Fibroblast of skin of scalp (primary cell): ENCODE measurements at places on chromosomes 3 and 15.

- DNase-seq, result no peak
Observed at GRCh38 chr15:95520511-95520910, 810.0 kb upstream of the NR2F2 start.

DNA sequence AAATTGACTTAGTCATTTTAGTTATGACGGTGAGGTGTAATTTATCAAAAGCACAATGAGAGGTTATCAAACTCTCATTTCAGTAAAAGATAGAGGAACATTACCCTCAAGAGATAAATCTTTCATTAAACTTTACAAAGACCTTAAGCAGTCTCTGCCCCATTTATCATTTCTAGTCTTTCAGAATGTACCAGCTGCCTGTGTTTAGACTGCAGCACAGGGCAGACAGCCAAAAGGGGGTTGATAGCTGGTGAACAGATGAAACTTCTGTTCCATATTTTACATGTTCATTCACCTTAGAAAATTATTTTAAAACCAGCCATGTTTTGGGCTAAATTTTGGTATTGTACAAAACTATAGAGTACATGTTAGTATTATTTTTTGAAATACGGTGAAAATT is 514.6 kb upstream of the CNTN3 start:
- DNase-seq, result no peak

- DNase-seq, result peak; percentile 60
Observed at GRCh38 chr15:89002281-89002761, 85.9 kb upstream of the ABHD2 start.

DNA sequence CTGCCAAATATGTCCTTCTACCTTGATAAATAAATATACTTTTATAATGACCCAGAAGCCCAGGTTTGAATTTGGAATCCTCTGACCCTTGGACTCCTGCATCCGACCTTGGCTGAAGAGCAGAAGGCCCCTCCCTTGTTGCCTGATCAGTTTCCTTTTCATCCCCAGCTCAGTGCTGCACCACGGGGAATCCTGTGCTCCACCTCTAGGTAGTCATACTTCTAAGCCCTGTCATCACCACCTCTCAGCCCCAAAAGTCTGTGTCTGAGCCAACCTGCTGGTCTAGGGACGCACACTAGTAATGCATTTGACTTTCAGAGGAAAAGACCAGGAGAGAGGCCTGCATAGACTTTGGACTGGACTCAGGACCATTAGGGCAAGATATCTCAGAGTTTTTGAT is 310.6 kb downstream of the NLGN1 start:
- DNase-seq, result no peak

- DNase-seq, result no peak
Observed at GRCh38 chr15:31207246-31207645, 105.7 kb upstream of the TRPM1 start.

GRCh38 chr3:134650431-134651346 is at the start of gene KY:
Gene KY (minus strand): TSS chr3:134651022. CDS start chr3:134650960, 62 bp downstream.
- peak; percentile 53 for DNase-seq

DNA sequence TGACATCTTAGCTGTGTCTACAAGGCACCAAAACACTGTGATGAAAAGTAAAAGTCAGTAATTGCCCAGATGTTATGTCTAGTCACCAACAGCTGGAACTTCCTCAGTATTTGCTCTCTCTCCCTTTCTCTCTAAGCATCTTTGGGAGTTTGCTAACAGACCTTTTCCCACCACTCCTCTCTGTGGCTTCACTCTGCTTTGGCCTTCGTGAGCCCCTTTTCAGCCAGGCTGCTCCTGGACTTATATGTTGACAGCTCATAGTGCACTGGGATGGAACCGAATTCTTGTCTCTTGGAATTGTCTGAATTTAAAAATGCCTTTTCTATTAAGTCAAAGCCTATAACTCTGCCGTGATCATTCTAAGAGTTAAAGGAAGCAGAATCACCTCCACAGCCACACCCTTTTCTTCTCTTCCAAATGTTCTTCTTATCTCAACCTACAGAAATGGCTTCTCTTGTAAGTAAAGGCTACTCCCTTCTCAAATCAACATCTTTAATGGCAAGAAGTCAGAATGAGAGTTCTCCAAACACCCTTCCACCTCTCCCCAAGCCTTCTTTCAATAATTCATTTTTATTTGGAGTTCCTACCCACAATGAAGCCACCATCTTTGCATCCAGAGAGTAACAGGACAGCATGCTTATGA is 17.2 kb upstream of the FOXP1 start:
- DNase-seq, result peak; percentile 84
